ENCODE measurements at places on chromosomes 1 and 21.

DNA sequence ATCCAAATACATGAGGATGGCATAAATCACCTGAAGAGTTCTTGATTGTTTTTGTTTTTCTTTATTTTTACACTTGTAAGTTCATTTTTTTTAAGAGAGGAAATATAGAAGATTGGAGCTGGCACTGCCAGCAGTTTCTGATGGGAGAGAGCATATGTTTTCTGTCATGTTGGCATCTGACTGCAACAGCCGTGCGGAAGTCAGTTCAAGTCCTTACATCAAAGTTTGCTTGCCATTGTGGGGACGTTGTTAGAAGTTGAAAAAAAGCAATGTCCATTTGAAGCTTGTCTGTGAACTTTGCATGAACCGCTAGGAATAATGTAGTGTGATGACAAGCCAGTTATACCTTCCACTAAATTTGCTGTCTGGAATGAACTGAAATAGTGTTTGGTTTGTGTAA is 126.5 kb upstream of the USH2A start:
- DNase-seq, result no peak

DNA sequence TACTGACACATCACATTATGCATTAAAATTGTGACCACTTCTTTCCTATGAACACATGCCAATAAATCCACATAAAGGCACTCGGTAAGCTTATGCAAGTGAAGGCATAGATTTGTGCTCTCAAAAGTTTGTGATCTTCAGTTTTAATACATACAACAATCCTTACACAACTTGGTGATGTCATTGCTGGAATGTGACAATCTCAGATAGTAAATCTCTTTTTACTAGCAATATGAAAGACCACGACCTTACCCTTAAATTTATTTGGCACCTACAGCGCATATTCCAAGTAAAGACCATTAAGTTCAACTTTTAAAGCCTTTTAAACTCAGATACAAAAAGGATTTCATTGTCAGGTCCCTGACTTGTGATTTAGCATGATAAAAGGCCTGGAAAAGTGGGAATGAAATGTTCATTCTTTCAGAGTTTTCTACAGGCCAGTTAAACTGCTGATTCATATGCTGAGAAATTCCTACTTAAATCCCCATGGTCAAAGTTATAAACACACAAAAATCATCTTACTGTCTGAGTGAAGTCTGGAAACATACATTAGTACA is 157.4 kb downstream of the SIPA1L2 start:
- no peak for DNase-seq

- DNase-seq, result no peak
Measured at GRCh38 chr1:107936498-107937481, 28.2 kb downstream of the VAV3 start.

- no peak for DNase-seq
Measured at GRCh38 chr1:24362982-24363614, 43.9 kb downstream of the GRHL3 start.

DNA sequence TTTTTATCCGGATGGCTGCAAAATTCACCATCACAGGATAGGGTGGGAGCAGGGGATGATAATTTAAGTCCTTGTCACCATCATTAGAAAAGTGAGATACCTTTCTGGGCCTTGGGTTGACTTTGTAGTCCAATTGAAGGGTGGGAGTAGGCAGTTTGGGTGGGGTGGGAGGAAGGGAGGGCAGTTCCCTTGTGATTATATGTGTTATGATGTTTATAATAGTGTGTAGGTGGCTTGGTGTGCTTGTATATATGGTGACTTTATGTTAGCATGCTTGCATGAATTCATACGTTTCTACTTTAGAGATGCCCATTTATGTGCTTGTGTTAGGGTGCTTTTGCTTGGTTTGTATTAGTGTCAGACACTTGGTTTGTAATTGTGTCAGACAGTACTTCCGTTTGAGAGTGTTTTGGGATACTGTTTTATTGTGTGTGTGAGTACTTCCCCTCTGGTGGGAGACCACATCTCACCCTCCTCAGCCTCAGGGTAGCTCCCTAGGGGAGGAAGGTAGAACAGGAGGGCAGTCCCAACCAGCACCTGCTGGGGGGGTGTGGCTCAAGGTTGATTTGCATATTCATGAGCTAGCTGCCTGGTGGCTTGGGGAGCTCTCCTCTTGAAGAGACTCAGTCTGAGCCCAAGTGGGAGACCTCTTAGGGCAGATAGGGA is 6.3 kb upstream of the POU3F1 start:
- no peak for DNase-seq

- no peak for DNase-seq
Measured at GRCh38 chr1:185537596-185537995, 196.6 kb upstream of the HMCN1 start.

GRCh38 chr1:27097484-27097917 is 57.4 kb downstream of the SLC9A1 start:
- DNase-seq, result peak; percentile 30

DNA sequence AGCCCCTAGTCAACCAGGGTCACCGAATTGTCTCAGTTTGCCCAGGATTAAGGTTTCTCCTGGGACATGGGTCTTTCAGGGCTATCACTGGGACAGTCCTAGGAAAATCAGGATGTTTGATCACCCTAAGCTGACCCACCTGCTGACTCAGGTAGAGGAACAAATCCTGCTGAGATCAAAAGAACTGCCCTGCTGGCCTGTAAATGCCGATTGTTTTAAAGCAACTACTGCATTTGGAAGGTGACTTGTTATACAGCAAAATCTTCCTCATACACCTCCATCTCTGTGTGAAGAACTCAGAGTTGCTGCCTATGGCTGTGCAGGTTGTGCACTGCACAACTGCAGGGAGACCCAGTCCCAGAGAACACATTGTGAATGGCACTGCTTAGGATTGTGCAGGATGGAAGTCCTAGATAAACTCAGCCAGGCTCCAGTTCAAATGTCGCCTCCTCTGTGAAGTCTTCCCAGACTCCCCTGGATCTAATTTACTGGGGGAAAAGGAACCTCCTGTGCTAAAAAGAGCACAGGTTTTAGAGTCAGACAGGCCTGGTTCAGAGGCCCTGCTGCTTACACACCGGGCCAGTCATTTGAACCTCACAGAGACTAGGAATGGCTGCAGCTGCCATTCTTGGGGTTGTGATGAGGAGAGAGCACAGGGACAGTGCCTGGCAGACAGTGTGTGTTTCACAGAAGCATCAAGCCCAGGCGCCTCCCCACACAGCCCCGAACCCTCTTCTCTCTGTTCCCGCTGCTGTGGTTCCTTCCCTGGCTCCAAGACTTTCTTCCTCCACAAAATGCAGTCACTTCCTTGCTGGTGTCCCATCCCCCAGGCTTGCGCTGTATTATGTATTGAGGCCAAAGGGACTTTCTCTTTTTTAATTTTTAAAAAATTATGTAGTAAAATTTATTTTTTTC is 23.2 kb upstream of the LRP8 start:
- DNase-seq, result no peak

DNA sequence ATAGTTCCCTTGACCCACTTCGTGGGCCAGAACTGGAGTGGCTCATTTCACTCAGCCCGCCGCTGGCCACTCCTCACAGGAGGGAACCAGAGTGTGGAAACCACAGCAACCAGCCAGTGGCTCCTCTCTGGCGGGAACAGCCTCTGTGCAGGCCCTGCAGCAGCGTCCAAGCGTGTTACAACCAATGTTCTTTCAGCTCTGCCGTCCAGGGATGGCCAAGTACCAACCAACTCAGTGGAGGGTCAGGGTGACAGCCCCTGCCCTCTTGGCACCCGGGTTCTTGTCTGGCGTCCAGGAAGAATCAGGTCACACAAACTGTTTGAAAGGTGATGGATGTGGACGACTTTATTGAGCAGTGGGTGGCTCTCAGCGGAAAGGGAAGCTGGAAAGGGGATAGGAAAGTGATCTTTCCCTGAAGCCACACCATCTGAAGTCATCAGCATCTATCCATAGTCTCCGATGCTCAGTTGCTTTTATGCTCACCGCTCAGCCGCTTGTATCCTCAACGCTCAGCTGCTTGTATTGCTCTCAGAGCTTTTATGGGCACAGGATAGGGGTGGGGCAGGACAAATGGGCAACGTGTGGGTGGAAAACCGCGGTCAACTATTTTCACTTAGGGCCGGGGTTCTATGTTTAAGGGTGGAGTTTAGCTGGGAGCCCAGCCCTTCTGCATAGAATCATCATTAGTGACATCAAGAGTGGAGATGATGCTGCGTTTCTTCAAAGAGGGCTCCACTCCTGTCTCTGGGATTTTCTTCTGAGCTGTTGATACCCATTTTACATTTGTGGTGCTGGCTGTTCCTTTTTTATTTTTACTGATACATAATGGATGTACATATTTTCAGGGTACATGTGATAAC is 250.2 kb downstream of the RRAGC start:
- no peak for DNase-seq

DNA sequence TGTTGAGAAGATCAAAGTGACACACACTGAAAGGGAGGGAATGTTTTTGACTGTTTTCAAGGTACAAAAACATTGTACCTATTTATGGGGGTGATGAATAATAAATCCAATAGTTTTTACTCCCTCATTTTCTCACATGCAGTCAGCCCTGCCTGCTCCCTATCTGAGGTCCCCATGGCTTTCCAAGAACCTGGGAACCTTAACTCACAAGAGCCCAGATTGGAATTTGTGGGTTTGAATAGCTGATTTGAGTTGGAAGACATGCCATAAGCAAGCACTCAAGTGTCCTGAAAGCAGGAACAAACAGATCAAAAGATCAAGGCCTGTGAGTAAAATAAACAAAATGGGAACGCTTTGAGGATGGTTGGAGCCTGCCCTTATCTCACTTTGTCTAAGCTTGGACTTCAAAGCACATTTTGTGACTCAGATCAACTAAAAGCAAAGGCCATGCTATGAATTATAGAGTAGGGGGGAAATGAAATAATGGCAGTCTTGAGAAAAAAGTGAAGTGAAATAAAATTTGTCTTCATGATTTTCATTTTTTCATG is 136.6 kb downstream of the LYPLAL1 start:
- DNase-seq, result no peak

DNA sequence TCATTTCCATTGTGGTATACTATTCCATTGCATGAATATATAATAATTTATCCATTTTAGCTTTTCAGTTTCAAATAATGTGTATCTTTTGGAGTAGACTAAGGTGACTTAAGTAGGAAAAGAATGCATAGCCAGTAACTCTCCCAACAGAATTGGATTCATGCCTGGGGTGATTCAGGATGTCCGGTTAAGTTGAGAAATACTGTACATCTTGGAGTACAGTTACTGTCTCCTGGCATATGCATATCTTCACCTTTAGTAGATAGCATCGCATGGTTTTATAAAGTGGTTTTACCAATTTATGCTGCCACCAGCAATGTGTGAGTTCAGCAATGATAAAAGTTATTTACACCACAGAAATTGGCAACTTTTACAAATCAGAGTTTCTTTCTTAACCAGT is 18.6 kb upstream of the SLC6A9 start:
- DNase-seq, result no peak

- no peak for DNase-seq
Measured at GRCh38 chr1:109299558-109300343, 7.1 kb downstream of the MYBPHL start.

DNA sequence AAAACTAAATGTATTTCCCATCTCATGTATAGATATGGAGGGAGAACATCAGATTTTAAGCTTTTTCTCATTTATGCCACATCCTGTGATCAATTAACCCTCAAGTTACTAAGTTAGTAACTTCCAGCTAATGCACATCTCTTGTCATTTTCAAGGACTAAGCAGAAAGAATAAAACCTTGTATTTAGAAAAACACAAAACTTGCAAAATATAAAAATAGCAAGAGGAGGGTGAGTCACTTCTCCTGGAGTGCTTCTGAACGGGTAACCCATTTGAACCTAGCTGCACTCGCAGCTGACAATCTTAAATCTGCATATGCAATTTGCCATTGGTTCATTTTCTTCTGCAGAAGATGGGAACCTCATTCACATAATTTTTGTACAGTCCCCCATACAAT is 500.5 kb downstream of the SETD4 start:
- no peak for DNase-seq

DNA sequence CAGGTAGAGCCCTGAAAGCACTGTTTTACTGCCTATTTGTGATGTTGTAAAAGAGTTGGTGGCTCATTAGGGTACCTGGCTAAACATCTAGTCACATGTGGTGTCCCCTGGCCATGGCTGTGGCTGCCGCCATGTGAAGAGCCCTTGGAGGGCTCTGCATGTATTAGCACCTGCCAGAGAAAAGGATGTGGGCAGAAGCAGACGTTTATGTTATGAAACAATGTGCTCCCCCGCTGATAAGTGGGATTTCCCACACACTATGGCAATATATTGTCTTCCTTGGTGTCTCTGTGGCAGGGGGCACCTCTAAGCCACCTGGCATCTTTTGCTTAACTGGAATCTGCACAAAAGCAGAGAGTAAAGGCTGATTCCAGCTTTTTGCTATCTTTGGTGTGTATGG is 9.6 kb downstream of the TENT5C start:
- no peak for DNase-seq

DNA sequence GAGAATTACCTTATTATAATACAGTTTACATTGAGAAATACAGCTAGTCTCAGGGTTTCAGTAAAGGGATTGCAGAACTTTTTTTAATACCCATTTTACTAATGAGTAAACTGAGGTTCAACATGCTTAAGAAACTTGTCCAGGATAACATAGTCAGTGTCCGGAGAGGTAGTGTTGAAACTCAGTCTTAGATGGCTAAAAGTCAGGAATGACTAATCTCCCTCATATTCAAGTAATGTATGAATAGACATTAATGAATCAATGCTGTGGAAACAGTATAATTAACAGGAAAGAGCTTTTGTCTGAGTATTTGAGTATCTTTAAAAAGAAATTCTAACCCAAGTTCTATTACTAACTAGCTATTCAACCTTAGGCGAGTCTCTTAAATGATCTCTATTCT is 397.6 kb downstream of the PLA2G4A start:
- no peak for DNase-seq

GRCh38 chr1:42319871-42320484 is 15.1 kb downstream of the FOXJ3 start:
- no peak for DNase-seq

- no peak for DNase-seq
Measured at GRCh38 chr1:43968348-43968948, 1.4 kb upstream of the DPH2 start.

DNA sequence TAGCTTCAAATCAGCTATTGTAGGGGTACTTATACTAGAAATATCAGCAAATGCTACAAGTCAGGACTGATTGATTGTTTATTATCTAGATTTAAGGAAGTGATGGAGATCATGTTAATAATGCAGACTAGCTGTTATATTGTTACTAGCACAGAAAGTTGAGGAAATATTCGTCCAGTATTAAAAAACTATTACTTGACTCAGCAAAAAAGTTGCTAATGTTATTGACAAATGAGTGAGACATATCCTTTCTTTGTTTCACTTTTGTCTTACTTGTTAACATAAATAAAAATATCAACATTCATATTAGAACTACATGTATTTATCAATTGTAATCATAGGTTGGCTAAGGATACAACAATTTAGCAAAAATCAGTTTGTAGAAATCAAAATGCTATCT is 114.1 kb downstream of the WDR3 start:
- DNase-seq, result no peak

Measured in stimulated activated CD4-positive, alpha-beta T cell treated with anti-CD3 and anti-CD28 coated beads, Interleukin-1b, Interleukin-23, amount 100 ng/mL, for 1 hour (primary cell).